ENCODE measurements at places on chromosomes 5 and 9.

- peak; percentile 86 for DNase-seq
Observed at GRCh38 chr5:55303238-55303690, 4.2 kb downstream of the DHX29 start.

DNA sequence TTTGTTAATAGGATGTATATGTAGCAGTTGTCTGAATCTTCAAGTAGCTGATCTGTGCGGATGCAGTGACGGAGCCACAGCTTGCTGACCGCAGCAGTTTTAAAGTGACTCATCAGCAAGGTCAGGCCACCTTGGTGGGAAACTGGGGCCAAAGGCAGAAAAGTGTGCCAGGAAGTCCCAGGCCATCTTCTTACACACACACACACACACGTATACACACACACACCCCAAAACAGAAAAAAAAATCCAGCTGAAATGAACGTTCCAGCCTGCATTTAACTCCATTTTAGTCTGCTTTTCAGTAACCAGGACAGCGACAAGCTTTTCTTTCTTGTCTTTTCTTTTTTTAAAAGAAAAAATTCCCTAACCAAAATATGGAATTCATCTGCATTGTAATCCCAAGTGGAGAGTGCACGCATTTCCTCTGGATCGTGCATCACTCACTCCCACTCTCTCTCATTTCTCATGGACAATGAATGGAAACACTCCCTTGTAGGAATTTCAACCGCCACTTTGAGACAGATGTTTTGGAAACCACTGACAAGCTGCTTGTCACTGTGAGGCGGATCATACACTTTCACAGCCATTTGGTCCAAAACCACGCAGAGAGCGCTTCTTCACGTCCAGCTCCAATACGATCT, 103.9 kb downstream of the LHFPL2 start:
- no peak for DNase-seq

- no peak for DNase-seq
Observed at GRCh38 chr5:143613329-143613728, 198.6 kb upstream of the HMHB1 start.

GRCh38 chr5:3778000-3778550, 182.4 kb downstream of the IRX1 start:
- no peak for DNase-seq

- DNase-seq, result no peak
Observed at GRCh38 chr5:131792896-131793295, 3.9 kb downstream of the FNIP1 start.

DNA sequence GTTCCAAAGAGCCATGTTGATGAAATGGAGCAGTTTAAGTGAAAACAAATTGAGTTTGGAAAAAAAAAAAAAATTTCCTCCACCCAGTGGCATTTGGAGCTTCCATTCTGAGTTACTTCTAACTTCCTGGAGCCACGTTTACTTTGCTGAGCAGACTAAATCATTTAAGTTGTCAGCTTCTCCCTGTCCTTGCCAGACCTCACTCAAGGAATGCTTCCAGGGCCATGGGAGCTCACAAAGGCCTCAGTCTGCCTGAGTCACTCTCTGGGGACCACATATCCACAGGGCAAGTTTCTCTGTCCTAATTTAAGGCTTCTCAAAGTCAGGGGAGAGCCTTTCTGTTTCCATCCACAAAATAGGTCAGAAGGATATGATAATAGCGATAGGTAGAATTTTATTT, 210.3 kb upstream of the TNC start:
- no peak for DNase-seq

DNA sequence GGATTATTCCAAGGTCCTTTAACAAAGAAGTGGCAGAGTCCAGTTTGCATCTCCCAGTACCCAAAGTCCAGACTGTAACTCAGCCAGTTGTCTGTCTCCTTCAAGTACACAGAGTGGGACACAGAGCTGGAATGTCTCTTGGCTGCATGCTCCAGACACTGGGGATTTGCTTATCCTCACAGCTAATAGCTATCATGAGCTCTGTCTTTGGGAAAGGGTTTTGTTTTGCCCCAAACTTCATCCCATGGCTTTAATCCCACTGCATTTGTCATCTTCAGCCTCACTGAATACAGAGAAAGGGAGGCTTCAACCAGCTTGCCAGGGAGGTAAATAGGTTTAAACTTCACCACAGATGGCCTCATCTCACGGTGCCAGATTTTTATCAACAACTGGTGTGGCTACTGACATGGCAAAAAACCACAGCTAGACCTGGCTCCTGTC, 412.2 kb upstream of the SLC24A2 start:
- DNase-seq, result no peak

DNA sequence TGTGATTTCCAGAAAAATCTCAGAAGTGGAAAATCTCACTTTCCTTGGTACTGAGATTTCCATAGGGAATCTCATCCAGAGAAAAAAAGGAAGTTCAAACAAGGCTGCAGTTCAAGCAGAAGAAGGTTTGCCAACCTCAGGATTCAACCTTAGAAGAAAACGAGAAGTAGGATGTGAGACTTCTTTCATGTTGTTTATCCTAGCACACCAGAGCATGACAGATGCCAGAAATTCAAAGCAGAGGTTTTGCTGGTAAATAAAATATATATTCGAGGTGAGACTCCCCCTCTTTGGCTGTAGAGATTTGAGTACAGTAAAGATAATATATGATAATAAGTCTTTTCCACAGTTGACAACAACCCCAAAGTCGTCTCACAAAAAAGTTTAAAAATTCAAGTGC, 116.9 kb upstream of the SMC2 start:
- DNase-seq, result no peak

DNA sequence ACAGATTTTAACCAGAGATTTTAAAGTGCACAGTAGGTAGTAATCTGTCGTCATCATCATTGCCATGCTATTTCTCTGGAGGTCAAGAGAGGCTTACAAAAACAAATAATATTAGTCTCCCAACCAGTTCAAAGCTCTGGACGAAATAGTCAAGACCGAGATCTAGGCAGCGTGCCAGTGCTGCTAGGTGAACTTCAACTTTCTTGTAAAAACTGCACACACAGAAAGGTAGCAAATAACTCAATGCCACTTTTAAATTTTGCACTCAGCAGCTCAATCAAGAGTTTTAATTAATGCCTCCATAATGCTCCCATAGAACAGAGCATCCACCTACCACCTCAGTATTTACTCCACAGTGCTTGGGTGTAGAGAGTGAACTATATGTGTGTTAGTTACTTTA, 656.8 kb downstream of the IRX1 start:
- no peak for DNase-seq

DNA sequence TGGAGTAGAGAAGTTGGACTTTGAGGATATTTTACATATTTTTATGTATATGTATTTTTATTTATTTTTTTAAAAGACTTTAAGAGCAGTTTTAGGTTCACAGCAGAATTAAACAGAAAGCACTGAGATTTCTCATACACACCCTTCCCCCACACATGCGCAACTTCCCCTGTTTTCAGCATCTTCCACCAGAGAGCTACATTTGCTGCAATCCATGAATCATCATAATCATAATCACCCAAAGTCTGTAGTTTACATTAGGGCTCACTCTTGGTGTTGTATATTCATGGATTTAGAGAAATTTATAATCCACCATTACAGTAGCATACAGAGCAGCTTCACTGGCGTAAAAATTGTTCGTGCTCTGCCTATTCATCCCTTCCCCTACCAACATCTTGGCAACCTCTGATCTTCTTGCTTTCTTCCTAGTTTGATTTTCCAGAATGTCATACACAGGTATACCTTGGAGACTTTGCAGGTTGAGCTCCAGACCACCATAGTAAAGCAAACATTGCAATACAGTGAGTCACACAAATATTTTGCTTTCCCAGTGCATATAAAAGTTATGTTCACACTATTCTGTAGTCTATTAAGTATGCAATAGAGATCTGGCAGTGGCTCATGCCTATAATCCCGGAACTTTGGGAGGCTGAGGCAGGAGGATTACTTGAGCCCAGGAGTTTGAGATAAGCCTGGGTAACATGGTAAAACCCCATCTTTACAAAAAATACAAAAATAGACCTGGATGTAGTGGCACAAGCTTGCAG, 9.6 kb upstream of the CCDC171 start:
- DNase-seq, result peak; percentile 71

GRCh38 chr9:120242116-120242811, 337.7 kb downstream of the CDK5RAP2 start:
- DNase-seq, result no peak

- no peak for DNase-seq
Observed at GRCh38 chr9:31608881-31609280, 775.6 kb upstream of the ACO1 start.

GRCh38 chr9:22992780-22993179, 546.2 kb downstream of the DMRTA1 start:
- DNase-seq, result no peak

DNA sequence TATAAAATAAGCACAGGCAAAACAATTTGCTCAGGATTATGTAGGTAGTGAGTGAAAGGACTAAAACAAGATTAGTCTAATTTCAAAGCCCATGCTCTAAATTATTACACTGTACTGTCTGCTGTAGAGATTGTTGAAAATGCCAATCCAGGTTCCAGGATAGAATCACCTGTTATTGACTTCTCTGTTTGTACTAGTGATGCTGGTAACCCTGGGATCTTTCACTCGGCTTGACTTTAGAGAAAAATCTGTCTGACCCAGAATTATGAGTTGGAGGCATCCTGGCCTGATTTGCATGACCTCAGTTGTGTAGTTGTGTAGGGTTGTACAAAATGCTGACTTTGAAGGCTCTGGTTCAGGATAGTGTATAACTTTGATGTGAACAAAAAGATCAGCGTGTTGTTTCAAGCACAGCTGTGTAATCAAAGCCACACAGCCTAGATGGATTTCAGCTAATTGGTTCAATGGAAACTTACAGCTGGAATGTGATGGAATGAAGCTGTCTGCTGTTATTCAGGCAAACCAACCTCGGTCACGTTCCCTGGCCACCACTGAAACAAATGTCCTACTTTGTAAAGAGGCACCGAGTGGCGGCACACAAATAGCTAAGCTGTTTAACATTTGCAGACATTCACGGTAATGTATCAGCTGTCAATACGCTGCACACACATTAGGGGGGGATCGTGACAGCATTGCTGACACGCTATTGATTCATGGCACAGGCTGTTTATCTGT, 340.3 kb downstream of the KCTD16 start:
- DNase-seq, result no peak

DNA sequence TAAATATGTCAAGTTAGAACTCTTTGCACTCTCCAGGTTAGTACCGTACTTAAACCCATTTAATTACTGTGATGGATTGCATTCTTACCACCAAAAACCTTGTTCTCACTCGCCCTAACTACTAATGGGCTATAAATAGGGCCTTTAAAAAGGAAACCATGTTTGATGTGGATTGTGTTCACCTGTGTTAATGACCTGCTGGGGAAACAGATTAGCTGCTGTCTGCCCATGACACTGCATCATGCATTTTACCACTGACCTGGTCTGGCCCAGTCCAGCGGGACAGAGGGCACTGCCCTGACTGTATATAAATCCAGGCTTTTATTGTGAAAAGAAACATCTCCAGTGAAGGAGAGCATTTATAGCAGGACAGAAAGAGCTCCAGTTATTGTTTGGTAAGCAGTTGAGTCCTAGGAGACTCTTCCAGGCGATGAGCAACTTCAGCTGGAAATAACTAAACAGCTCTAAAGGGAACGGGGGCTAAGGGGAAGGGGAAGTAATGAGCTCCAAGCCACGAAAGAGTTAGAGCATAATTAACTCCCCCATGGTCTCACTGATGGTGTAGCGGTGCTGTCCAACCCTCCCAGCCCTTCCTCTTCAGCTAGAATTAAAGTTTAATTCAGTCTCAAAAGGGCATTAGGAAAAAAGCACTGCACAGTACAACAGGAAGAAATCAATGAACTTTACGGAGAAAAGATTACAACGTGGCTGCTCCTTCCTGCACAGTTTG, 303.1 kb downstream of the ENC1 start:
- peak; percentile 12 for DNase-seq

DNA sequence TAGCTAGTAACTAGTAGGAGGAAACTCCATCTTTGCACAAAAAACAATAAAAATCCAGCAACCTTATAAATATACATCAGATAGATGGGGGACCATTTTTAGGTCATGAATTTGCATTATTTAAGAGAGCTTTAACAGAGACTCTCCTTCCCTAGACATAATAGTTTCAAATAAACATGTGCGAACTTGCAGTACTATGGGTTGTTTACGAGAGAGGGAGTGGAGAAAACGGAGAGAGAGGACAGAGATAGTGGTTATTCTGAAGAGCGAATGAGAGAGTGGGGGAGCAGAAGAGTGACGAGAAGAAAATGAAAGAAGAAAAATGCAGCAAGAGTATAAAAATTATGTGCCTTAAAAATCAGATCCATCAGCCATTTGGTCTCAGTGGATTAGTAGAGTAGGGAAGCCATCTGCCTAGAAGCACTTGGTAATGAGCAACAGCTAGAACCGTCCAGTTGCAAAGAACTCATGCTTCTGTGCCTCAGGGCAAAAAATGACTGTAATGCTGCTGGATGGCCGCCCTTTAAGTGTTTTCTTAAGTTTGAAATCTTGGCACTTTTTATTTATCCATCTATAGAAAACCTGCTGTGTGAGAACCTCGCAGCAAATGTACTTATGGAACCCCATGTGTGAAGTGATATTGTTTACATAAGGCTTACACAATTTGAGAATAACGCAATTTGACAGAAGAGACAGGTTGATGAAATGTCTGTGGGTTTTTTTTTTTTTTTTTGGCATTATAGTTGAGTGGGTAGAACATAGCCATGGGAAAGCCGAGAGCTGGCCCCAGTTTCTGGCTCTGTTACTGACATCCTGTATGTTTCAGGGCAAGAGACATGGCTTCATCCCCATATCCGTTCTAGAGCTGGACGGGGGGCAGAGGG, 95.6 kb upstream of the ZNF608 start:
- peak; percentile 67 for DNase-seq

DNA sequence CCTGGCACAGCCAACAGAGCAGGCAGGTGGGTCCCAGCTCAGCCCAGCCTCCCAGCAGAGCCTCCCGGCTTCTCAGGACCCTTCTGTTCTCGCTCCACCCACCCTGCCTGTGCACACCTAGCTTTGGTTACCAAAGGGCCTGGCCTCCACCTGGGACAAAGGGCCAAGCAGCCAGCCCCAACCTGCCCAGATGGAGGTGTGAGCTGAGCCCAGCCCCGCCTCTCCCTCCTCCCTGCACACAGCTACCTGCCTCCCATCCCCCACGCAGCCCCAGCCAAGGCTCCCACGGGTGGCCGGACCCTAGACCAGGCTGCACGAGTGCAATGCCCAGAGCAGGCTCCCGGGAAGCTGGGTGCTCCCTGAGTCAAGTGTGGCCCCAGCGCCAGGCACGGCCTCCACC, 5.6 kb downstream of the TPRN start:
- no peak for DNase-seq

DNA sequence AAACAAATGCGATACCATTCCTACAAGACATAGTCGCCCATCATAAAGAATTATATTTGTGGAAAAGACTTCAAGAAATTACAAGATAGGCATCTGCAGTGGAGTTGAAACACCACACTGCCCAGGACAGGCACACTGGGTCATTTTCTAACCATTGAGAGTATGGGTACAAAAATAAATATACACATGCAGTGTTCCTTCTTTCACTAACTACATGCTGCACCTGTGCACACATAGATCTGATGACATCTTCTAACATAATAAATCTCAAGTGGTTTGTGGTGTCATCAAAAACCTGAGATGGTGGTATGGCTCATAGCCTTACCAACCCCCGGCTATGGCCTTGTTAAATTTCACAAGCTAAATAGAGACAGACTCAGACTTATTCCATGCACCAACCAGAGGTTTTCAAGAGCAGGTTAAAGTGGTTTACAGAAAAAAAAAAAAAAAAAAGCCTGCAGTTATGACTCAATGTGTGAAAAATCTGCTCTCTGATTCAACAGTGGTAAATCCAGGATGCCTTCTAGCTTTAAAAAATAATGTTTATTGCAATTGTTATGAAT, 12.4 kb upstream of the NFIB start:
- no peak for DNase-seq

Measured in inflammatory macrophage treated with lipopolysaccharide for 4 hours (primary cell).